ENCODE measurements at places on chromosomes 12 and 14. TPM values are rescaled to one million over a fixed set of nuclear protein-coding genes. Genes with fewer than 3 reads are reported as not detected.

GRCh38 chr12:10341892-10342509 lies 34.3 kb downstream of the KLRD1 start:
- peak; percentile 19 for DNase-seq

KCNH5 gene
- not detected for total RNA-seq

- no peak for DNase-seq
These were observed 175.4 kb downstream of the SLC25A21 start for GRCh38 chr14:36996857-36997590.

GRCh38 chr14:37969511-37969979 lies 238.2 kb upstream of the SSTR1 start:
- DNase-seq = no peak

SLCO1A2 gene
- 0.26 TPM for total RNA-seq

DNA sequence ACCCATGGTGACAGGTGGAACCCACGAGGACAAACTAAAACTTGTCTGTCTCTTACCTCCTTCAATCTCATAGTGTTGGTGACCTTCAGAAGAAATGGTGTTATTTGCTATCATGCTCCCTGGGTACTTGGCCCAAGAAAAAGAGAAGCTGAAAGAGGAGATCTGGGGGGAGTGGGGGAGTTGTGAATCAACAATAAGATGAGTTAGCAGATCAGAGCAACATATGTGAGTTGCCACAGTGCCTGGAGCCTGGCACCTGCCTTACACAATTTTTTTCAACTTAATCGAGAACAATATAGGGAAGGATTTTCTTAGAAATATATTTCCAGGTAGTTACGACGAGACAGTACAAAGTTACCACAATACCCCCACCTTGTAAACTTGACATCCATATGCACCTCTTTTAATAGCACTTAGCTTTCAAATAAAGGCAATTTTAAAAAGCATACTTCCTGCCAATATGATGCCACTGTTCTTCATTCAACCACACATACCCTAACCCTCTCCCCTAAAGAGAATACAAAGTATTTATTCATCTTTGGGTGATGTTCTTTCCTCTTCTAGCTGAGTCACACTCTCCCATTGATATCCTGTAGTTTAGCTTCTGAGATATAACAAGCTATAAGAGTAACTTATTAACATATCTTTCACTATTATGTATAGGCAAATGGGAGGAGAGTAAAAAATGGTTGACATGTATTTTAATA lies 424.1 kb upstream of the OR4E1 start:
- DNase-seq = no peak

Measured in dermis microvascular lymphatic vessel endothelial cell (primary cell).